ENCODE measurements at places on chromosomes 13 and 19.

DNA sequence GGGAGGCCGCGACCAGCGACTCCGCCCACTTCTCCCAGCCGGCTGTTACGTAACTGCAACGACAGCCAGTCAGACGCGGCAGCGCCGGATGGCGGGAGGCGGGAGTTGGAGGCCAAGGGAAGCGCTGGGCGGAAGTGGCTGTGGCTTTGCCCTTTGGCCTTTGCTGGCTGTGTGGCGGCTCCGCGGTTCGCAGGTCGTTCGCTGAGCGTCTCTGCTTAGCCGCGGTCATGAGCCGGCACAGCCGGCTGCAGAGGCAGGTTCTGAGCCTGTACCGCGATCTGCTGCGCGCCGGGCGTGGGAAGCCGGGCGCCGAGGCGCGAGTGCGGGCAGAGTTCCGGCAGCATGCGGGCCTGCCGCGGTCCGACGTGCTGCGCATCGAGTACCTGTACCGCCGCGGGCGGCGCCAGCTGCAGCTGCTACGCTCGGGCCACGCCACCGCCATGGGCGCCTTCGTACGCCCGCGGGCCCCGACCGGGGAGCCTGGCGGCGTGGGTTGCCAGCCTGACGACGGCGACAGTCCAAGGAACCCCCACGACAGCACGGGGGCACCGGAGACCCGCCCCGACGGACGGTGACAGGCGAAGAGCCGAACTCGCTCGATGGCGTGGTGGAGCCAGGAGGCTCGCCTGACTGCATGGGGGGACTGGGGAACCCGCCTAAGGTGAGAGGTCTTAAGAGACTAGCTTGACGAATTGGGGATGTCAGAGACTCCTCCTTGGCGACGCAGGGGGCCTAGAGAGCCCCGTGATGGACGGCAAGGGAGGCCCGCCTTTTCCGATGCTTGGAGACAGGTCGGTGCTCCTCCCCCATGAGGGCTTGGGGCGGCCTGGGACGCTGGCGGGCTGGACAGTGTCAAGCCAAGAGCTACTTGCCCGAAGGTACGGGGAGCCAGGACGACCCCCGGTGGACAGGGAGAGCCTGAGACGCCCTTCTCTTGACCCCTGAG lies at the start of gene SDHAF1:
TSS of gene SDHAF1 (plus strand) at position 141 of the 946 bp plus-strand sequence. CDS start at position 228, 87 bp downstream.
- DNase-seq = peak; percentile 77

DNA sequence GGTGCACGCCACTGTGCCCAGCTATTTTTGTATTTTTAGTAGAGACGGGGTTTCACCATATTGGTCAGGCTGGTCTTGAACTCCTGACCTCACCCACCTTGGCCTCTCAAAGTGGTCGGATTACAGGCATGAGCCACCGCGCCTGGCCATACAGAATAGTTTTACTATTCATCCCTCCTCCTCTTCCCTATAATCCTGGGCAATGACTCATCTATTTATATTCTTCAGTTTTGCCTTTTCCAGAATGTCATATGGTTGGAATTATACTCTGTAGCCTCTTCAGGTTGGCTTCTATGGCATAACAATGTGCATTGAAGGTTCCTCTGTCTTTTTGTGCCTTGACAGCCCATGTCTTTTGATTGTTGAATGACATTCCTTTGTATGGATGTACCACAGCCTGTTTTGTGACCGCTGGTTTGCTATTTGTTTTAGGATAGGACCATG lies 22.2 kb upstream of the LRP3 start:
- peak; percentile 47 for DNase-seq

DNA sequence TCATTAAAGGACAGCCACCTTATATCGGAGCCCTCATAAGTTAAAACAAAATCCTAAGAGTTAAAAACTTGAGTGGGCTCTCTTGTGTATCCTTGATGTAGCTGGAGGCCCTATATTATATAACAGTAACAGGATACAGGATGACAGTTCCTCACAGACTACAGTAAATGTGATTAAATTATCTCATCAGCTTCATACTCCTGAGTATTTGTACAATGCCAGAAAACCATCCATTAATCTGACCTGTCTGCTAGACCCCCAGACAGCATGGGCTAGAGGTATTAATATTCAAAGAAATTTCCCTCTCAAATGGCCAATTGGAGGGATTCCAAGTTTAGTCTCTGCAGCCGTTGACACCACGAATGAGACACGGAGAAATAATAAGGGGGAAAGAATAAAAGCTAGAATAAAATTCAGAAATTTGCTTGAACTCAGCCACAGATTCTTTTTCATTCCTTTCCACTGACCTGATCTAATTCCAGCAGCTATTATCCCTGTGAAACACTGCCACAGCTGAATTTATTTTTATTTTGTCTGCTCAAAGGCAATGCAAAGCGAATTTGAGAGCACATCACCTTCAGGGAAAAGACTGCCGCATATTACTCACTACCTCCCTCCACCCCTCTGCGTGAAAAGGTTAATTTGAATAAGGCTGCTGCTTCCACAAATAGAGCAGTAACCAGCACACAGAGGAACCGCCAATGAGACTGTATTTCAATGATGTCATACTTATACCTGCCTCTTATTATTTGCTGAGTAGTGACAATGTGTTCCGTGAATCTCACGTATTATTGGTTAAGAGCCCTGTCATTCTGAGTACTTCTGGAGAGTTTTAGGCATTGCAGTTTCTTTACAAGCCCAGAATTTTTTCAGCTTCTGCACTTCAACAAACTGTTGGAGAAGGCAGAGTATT lies 155.9 kb upstream of the KLF12 start:
- DNase-seq = no peak

DNA sequence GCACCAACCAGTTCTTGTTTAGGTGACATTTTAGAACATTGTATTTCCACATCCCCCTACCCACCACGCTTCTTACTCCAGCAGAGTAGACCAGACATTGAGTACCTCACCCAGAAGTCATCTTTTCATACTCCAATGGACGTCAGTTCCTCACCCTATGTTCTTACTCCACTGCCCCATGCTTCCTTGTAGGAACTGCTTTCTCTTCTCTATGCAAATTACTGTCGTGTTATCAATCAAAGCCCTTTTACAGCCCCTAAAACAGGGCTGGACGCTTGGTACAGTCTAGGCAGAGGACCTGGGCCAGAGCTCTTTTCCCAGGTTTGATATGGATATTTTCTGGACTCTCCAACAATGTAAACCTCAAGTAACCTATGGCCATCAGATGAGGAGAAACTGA lies 58.2 kb downstream of the USP12 start:
- DNase-seq = no peak

- no peak for DNase-seq
Observed at GRCh38 chr19:42023121-42023942, 29.3 kb upstream of the ATP1A3 start.

- no peak for DNase-seq
Observed at GRCh38 chr19:49973987-49974386, 13.0 kb upstream of the SIGLEC11 start.

DNA sequence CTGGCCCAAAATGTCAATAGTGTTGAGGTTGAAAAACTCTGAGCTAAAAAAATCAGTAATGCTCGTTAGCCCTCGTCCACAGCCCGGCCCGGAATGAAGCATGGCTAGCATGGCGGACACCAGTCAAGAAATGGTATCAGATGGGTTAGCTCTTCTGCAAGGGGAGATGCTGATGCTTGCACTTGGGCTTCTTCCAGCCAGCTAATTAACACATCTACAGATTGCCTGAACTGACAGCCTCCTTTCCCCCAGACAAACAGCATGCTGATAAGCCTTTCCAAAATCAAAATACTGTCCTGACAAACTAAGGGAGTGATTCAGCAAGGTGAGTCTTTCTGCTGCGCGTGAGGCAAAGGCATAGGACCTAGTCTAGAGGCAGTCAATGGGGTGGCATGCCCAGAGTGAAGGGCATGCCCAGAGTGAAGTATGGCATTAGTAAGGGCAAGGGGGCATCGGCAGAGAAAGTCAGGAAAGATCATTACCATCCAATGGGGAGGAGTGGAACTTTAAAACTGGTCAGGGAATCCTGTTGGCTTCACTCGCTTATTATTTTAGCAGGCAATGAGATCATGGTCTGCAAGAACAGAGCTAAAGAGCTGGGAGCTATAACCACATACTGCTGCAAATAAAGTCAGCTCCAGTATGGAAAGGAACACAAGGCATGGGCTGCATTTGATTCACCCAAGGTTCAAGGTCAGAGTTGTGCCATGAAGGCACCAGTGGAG lies 30.2 kb upstream of the UBE2L5 start:
- DNase-seq = no peak

DNA sequence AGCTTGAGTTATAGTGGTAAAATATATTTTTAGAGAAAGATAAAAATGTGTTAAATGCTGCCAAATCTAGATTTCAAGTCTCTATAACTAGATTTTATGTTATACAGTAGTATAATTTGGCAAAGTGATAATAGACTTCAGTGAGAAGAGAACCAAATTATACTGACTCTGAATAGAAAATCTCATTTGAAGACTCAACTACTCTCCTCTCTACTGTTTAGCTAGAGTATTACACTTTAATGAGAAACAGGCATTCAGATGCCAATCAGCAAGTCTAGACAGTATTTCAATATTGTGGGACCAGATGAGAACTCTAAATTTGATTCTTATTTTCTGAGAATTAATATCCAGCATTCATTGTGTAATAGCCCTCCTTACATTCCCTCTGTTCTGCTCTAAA lies 311.2 kb downstream of the SLITRK5 start:
- DNase-seq = no peak

GRCh38 chr13:28494504-28494777 lies 487 bp downstream of the FLT1 start:
- DNase-seq = no peak

GRCh38 chr13:37769078-37769477 lies 100.5 kb downstream of the TRPC4 start:
- DNase-seq = no peak

GRCh38 chr19:30719189-30719998 lies 347.2 kb downstream of the ZNF536 start:
- no peak for DNase-seq

DNA sequence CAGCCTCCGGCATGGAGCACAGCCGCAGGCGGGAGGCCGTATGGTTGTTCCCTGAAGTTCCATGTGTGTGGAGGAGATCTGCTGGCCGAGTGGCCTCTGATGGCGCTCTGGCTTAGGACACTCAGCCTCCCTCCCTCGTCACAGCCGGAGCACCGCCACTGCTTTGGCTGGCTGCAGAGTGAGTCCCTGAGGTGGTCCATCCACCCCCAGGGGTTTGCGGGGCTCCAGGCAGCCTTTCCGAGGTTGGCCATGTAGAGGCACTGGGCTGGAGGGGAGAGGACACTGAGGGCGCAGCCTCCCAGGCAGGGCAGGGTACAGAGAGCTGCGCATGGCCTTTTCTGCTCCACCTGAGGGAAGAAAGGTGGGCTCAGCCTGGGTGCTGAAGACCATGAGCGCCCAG lies 19.8 kb upstream of the NPAS1 start:
- no peak for DNase-seq

DNA sequence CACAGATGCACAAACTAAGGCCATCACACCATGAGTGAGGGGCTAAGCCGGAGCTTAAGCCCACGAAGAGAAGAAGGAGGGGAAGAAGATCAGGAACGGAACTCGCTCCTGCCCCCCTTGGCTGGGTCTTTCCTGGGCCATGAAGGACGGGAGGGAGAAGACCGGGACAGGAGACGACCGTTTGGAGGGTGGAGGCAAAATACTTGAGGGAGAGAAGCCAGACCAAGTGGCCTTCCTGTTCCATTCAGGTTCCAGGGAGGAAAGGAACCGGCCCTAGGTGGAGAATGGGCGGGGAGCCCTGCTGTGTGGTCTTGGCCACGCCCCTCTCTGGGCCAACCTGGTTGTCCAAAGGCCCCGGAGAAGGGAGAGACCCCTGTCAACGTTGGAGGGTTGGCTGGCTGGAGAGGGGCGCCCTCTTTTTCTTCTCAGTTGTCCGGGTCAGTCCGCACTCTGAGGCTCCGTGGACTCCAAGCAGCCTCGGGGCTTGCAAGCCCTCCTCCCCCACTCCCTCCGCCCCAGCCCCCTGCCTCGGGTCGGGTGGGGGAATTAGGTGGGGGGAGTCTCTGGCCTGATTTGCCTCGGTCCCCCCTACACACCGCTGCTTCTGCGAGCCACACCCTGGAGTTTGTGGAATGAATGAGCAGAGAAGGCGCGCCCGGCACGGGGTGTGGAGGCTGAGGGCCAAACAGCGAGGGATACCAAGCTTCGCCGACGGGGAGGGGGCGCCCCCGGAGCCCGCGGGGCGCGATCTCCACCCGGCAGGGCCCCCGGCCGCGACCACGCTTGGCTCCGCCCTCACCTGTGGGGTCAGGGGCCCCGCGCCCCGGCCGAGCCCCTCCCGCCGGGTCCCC lies 757 bp downstream of the FBN3 start:
- DNase-seq = no peak

GRCh38 chr19:6527893-6528543 lies 2.8 kb upstream of the TNFSF9 start:
- no peak for DNase-seq

DNA sequence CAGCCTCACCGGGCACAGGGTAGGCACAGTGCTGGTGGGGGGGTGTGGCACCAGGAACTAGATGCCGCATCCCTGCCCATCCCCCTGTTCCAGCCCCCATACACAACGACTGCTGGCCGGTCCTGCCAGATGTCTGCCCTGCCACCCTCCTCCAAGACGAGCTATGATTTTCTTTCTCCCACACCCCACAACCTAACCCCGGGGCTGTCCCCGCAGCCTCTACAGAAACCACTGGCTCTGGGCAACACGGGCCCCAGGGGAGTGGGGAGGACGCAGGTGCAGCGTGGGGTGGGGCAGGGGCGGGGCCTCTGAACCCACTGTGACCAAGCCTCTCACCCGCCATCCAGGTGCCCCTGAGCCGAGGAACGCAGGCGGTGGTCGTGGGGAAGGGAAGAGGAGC lies 15.5 kb downstream of the PGLS start:
- DNase-seq = no peak

- DNase-seq = no peak
Observed at GRCh38 chr13:49305792-49306425, 58.2 kb downstream of the CDADC1 start.

DNA sequence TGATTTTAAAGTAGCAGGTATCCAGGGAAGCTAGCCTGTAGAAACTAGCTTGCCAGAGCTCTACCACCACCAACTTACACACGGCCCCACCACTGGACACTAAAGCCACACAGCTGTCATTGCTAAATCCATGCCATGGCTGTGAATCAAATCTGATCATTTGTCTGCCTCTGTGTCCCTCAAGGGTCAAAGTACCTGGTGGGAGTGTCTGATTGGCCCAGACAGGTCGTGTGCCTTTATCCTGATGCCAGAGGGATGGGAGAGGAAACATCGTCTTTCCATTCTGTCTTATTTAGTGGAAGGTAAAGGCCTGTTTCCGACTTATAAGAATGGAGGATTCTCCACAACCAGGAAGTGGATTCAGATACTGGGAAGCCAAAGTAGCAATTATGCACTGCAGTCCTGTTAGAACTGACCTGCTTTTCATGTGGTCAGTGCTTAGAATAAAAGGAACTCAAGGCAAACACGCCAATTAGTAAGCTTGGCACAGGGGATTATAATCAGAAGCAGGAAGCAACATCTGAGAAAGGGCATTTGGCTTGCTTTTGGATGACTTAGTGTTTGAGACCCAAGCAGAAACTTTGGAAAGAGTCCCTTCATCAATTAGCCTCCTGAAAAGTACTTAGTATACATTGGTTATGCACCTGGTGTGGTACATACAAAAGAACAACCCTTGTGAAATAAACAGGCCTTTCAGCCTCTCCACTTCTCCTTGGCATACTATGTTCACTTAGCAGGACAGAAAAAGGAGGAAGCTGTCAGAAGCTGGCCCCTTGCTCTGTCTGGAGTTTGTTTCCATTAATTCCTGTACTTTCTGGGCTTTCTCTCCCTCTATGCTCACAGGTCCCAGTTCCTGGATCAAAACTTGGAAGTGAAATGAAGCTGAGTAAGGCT lies 192.4 kb downstream of the NUFIP1 start:
- no peak for DNase-seq
